ENCODE measurements at places on chromosomes 6 and 20.

GRCh38 chr6:106039897-106040592, 46.1 kb upstream of the PRDM1 start:
- DNase-seq = no peak

- no peak for DNase-seq
Measured at GRCh38 chr20:33373735-33374605, 27.3 kb downstream of the CDK5RAP1 start.

DNA sequence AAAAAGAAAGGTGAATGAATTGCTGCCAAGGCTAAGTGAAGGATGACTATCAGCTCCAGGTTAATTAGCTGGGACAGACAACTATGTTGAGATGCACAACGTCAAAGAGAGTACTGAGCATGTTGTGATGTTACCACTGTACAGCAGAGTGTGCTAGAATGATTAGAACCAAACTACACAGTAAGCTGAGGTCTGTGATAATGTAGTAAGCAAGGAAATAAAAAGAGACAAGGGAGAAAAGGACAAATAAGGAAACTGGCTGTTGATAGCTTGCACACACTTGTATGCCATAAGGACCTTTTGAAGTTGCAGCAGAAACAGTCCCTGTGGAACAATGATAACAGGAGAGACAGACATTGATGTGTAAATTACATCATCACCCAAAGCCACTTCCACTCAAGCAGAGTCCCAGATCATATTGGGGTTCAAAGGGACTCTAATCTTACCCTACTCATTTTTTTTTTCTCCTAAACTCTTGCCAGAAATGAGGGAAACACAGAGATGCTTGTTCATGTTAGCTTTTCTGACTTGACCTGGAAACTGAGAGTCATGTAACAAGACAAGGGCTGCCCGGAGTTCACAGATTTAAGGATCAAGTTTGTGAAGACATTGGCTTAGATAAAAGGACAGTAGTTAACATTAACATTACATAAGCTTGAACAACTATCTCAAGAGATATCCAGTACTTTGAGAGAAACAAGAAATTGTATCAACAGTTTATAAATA, 189.9 kb downstream of the CENPW start:
- no peak for DNase-seq

- DNase-seq = no peak
Measured at GRCh38 chr6:48701572-48701971, 590.6 kb upstream of the PTCHD4 start.

DNA sequence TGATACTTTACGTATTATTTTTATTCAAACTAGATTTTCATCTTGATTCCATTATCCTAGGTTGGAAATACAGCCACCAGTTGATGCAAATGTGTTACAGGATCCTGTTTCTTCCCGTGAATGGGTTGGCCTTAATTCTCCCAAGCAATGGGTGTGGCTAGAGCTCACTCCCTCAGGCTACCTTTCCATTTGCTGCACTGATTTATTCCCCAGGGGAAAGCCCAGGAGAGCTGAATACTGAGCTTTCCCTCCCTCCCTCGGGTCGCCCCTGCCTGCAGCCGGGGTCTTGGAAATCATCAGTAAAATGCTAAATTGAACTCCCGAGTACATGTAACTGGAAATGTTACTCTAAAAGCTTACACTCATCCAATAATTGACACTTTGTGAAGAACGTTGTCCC, 9.9 kb downstream of the SMOC2 start:
- peak; percentile 58 for DNase-seq

- DNase-seq = peak; percentile 13
Measured at GRCh38 chr6:100115407-100116101, 121.5 kb upstream of the MCHR2 start.

DNA sequence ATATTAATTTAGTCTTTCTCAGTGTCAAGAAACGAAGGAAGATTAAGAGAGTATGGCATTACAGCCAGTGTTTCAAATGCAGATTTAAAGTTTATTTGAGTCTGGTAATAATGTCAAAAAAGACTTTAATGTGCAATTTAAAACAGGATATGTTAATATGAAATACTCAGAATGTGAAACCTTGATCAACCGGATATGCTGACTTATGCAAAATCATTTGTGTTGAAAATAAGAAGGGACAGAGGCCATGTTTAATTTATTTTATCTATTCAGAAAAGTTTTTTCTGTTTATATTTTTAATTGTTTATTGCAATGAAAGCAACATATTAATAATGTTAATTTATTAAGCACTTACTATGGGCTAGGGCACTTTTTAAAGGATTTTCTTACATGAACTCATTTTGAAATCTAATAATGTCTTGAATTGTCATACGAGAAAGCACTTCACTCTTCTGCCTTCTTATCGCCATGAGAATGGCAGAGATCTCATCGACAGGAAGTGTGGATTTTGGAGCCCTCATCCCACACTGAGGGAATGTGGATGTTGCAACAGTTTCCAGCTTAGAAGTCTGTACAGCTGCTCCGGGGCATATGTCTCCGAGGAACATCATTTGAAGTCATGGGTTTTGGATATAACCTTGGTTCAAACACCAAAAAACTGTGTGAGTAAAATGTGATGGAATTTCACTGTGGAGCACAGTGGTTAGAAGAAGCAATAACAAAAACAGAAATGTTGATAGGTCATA, 1410.4 kb downstream of the EPHA7 start:
- no peak for DNase-seq

DNA sequence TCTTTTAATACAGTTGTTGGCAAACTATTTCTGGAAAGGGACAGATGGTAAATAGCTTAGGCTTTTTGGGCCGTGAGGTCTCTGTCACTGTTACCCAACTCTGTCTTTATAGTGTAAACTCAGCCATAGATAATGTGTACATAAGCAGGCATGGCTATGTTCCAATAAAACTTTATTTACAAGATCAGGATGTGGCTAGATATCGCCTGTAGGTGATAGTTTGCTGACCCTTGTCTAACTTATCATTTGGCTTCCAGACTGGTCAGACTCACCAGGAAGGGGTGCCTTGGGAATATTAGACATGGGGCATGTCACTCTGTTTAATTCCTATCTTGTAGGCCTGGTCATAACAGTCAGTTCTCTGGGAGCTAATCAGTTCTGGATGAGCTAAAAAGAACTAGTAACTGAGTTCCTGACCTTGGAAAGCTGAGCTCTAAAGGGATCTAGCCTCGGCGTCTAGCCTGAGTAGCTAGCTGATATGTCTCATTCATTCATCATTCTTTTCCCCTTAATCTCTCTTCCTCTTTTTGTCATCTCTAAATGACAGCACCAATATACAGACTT, 163.6 kb downstream of the SLC16A10 start:
- no peak for DNase-seq

DNA sequence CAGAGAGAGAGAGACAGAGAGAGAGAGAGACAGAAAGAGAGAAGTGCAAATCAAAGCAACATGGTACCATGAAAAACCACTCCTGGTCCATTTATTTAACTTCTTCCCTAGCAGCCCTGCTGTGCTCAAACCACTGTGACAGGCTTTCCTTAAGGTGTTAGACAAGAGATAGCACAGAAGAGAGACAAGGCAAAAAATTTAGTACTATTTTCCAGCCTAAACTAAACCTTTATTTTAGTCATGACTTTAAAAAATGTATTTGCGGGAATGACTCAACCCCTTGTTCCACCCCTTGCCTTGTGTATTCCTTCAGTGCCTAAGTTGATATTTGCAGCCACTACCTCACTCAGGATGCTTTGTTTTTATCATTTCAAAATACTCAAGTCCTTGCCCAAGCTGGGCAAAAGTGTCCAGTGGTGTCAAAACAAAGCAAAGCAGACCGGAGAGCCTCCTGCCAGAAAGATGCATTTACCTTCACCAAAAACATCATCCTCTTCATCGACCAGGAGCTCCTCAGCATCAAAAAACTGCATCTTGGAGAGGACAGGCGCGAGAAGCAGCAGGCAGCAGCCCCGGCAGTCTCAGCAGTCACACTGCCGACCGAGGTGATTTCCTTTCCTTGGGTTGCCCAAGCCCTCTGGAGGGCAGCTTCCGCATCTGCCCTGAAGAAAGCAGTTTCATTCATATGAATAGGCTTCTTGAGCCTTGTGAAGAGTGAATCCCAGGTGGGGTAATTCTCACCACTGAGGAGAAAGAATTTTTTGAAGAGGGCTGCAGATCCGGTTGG, at the start of gene RIPOR2:
TSS of gene RIPOR2 (minus strand) at position 595 of the 787 bp plus-strand sequence. CDS start at position 533, 62 bp downstream.
- no peak for DNase-seq

- no peak for DNase-seq
Measured at GRCh38 chr6:12280902-12281301, 9.3 kb upstream of the EDN1 start.

- DNase-seq = no peak
Measured at GRCh38 chr6:168273441-168274036, 46.0 kb downstream of the DACT2 start.

DNA sequence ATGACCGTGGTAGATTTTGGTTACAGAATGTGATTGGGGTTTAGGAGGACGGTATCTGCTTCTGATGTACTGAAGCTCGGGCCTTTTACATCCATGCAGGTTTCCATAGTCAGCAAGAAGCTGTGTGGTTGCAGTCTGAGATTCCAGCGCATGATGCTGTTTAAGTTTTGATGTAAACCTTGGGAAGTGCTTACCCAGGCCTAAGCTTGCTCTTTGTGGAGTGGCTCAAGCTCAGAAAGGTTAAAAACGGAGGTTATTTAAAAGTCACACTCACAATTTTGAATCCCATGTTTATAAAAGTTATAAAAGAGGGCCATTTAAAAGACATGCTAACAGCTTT, 121.4 kb downstream of the TIAM2 start:
- no peak for DNase-seq

DNA sequence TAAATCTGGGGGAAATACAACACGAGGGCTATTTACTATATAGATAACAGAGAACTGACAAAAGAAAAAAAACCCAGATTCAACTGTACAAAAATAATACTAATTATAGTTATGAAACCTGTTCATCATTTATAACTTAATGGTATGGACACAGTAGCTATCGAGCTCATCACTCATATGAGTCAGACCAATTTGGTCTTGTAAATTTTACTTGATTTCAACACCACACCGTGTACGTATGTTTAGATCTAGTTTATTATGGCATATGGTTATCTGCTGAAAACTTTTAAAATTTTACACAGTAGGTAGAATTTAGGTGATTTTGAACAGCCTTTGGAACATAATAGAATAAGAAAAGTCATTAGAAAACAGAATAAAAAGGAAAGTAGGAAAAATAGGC, 5.5 kb downstream of the MYLK4 start:
- no peak for DNase-seq

- DNase-seq = no peak
Measured at GRCh38 chr6:114084327-114084890, 113.5 kb upstream of the HDAC2 start.

GRCh38 chr6:110232450-110232849, 52.2 kb downstream of the CDC40 start:
- no peak for DNase-seq

DNA sequence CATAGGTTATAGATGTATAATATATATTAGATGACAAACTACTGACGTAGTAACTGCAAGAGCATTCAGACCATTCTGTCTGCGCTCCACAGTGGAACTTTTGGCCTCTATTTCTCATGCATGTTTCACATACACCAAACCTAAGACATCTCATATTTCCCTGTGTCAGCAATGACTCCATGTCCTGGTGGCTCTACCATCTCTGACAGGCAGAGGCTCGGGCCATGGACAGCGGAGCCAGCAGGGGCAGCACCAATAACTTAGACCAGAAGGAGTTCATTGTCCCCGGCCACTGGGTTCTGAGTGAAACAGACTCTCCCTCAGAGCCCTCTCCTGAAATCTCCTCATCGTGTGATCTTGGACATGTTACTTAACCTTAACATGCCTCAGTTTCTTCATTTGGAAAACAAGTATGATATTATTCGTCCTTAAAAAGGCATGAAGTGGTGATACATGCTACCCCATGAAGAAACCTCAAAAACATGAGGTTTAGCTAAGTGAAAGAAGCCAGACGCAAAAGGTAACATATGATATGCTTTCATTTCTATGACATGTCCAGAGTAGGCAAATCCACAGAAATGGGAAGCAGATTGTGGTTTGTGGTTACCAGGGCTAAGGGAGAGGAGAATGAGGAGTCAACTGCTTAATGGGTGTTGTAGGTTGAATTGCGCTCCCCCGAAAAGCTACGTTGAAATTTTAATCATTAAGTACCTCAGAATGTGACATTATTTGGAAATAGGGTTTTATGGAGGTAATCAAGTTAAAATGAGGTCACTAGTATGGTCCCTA, 564.0 kb upstream of the JARID2 start:
- no peak for DNase-seq

- DNase-seq = peak; percentile 87
Measured at GRCh38 chr20:17725094-17725835, 25.5 kb downstream of the BANF2 start.

- peak; percentile 52 for DNase-seq
Measured at GRCh38 chr20:20407891-20408805, 40.2 kb downstream of the INSM1 start.

GRCh38 chr20:63750807-63751470, 11.4 kb downstream of the SLC2A4RG start:
- DNase-seq = no peak

DNA sequence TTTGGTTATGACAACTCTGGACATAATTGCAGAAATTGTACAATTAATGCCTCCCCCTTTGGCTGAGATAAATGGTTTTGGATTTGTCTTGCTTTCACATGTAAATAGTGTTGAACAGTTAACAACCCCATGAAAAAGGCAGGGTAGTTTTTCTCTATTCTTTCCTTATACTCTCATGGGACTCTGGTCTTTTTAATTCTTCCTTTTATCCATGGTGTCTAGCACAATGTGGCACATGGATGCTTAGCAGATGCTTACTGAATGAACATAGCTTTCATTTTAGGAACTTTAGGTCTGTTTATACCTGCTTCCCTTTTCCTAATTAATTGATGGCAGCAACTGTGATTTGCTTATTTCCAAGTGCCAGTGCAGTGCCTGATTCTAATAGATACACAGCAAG, 75.6 kb downstream of the NCOA3 start:
- DNase-seq = no peak

DNA sequence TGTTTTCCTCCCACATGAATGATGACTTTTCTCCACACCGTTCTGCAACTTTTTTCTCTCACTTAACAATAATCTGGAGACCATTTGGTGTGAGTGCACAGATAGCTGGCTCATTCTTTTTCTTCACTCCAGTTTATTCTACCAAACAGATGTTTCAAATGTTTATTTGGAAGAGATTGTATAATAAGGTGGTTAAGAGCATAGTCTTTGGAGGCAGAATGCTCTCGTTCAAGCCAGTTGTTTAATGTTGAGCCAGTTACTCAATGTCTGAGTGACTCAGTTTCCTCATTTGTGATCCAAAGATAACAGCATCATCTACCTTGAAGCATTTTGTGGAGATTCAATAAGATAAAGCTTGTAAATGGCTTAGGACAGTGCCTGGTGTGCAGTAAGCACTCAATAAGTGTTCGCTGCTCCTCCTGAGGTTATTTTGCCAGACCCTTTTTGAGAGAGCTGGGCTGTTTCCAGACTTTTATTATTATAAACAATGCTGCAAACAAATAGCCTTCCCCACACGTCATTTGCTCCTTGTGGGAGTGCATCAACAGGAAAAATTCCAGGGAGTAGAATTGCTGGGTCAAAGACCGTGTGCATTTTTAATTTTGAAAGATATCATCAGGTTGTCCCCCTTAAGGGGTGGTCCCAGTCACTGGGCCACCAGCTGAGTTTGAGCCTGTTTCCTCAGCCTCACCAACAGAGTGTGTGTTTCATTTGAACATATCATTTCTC, 70.6 kb downstream of the VEGFA start:
- DNase-seq = no peak

GRCh38 chr6:15389765-15390723, 144.2 kb downstream of the JARID2 start:
- DNase-seq = peak; percentile 1

- DNase-seq = no peak
Measured at GRCh38 chr6:30311671-30312070, 15.1 kb upstream of the TRIM39 start.

- DNase-seq = no peak
Measured at GRCh38 chr6:44084231-44085014, 42.8 kb downstream of the MRPL14 start.
